ENCODE measurements at places on chromosomes 2 and 18.
A peak's percentile ranks its signal among the peaks of the same experiment; 100 is the strongest.

DNA sequence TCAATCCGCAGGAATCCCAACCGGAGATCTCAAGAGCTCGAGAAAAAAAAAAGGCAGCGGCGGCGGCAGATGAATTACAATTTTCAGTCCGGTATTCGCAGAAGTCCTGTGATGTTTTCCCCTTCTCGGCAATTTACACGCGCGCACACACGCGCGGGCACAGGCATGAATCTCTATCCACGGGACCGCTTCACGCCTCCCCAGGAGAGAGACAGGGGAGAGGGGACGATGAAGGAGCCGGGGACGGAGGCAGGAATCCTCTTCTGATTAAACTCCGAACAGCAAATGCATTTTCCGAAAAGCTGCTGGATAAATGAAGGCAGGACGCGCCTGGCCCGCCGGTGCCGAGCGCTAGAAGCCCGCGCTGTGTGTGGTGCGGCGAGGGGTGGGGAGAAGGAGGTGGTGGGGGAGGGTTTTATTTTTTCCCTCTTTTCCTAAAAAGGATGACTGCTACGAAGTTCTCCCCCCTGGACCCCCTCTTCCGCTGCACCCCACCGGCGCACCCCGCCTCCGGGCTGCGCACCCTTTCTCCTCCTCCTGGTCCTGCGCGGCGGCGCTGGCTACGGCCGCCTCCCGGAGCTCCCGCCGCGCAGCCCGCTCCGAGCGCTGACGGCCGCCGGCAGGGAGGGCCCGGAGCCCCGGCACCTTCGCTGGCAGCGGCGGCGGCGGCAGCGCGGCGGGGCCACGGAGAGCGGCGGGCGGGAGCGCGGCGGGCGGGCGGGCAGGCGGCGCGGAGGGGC is at the start of gene BCL2:
BCL2 (minus strand) TSS at position 387 of the 740 bp plus-strand sequence.
- no peak for DNase-seq

GRCh38 chr2:234691968-234692955 is 195.4 kb upstream of the ARL4C start:
- no peak for DNase-seq

GRCh38 chr2:29898999-29899398 is 22.4 kb downstream of the ALK start:
- DNase-seq: no peak

DNA sequence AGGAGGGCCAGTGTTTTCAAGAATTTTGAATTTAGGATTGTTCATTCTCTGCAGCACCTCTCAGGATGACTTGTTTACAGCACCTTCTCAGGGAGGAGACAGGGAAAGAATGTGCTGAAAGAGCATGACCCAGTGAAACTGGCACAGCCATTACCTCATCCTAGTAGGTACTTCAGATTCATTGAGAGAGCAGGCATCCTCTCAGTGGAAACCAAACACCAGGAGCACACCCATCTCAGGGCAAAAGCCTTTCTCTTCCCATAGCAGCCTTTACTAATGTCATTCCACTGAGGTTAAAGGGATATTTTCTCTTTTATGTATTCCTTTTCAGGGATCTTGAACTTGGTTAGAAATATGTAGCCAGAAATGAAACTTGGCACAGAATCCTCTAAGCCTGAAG is 2.6 kb downstream of the MAP2 start:
- no peak for DNase-seq

DNA sequence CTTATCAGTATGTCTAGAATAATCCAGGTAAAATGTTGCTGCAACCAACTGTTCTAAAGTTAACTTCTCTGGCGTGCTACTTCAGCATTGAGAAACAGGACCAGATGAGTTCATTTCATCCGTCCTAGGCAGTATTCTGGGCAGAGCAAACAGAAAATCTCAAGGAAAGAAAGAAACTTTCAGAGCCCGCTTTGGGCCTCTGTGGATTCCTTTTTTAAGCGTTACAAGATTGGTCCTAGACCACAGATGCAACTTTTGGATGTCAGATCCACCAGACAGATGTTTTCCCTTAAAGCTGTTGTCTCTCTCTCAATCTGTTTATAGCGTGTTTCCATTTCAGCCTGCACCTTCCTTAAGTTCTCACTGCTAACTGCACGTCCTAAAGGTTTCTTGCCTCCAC is 75.0 kb downstream of the BCL2 start:
- no peak for DNase-seq

DNA sequence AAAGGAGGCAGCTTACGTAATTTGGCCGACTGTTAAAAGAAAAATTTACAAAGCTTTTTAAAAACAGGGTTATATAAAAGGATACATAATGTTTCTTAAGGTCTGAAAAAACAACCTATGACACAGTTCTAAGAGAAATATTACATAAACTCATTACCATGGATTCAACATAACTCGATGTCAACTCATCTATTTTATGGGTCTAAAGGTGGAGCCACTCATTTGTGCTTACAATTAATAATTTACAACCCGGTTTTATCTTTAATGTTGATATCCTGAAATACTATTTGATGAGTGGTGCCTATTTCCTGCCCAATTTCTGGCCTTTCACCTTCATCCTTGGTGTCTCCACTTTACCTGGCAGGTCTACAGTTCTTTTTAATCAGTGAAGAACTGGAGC is 15.1 kb downstream of the USP40 start:
- DNase-seq: no peak

DNA sequence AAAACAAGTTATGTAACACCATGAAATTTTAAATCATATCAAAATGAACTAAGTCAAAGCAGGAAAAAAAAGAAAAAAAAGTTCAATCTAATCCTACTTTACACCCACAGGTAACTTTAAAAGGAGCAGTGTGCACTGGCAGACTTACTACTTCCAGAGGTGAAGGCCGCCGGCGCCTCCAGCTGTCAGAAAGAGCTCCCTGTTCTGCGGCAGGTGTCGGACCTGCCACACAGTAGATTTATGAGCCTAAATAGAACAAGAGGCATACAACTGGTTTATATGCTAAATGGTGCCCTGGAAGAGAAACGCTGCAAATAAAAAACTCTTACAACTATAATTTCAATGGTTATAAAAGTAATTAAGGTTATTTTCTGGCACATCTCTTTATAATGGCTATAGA is 23.1 kb upstream of the PNO1 start:
- no peak for DNase-seq

GRCh38 chr2:65071499-65072180 is 15.4 kb downstream of the CEP68 start:
- DNase-seq: no peak

GRCh38 chr2:160389875-160390274 is 103.7 kb downstream of the RBMS1 start:
- no peak for DNase-seq

- DNase-seq: no peak
These were observed 122.3 kb downstream of the HAUS1 start for GRCh38 chr18:46226461-46226860.

DNA sequence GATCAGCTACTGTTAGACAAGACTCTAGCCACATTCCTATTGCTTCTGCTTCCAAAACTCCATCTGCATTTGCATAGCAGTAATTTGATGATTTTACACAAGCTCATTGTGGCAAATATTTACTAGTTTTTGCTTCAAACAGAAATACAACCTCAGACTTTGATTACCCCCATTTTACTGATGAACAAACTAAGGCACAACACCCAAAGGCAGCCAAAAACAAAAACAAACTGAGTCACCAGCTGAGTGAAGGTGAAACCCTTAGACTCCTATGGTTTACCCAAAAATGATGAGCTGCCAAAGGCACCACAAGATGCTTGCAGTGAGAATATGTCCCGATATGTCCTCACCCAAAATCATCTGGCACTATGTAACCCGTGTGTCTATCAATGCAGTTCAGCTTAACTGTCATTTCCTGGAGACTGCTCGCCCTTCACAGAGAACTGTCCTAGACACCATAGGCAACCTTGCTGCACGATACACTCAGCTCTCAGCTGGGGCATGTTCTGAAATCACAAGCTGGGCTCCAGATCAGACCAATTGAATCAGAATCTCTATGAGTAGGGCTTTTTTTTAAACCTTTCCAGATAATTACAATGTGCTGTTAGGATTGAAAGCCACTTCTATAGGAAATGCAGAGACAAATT is 4.1 kb upstream of the EVA1A start:
- DNase-seq: no peak

DNA sequence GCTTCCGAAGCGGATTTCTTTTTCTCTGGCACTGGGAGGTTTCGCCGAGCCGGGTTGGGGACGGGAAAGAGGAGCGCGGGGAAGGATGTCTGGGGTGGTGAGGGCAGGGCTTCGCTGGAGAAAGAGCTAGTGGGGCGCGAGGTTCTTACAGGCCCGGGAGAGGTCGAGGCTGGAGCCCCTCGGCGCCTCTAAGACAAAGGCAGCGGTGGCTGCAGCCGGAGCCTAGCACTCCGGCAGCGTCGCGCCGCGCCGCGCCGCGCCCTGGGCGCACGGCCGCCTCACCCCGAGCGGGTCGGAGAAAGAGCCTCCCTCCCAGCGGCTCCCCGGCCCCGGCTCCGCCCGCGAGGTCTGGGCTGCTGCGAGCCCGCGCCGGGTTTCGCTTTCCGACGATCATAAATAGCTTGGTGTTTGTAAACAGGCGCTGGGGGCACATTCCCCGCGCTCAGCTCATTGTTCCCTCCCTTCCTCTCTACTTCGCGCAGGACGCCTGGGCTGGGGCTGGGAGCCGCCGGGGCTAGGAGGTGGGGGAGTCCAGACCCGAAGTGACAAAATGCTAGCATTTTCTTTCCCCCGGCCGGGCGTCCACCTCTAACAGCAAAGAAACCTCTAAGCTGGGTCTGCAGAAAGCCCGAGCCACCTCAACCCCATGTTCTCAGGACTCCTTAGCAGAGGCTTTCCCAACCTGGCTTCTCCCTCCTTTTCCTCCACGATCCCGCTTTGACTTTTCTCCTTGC is 813 bp upstream of the MEIS1 start:
- DNase-seq: no peak

GRCh38 chr18:57995331-57995730 is 48.7 kb upstream of the NEDD4L start:
- no peak for DNase-seq

GRCh38 chr2:231129216-231129615 is 4.4 kb upstream of the HTR2B start:
- DNase-seq: no peak

GRCh38 chr2:99079226-99079625 is 62.3 kb upstream of the C2orf15 start:
- no peak for DNase-seq

DNA sequence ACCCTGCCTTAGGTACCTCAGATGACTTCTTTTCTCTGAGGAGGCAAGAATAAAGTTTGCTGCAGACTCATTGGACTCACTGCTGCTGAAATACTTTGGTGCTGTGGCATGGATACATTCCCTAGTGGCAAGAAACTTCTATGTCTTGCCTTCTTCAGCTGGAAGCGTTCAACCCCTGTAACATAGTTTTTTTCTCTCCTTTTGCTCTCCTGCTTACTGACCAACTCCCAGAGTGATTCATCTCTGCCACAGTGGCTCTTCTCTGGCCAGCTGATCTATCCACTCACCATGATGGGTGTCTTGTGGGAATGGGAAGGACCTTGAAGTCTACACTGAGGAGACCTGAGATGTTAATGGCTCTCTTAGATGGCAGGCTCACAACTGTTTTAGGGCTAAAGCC is 309.3 kb upstream of the LRRTM4 start:
- DNase-seq: no peak

DNA sequence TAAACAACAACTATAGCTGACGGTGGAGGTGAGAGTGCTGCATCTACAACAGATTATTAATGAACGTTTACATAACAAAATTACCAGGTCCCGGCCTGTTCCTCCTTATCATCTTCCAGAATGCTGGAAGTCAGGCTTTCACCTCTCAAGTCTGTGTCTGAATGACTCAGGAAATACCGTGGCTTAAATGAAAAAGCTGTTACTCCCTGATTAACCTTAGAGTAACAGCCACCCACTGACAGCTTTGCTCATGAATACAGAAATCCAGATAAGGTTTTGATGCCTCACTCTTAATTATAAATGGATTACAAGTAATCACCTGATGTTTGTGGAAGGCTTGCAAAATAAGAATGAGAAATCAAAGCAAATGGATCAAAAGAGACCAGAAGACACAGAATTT is 885.3 kb upstream of the CELF4 start:
- no peak for DNase-seq

GRCh38 chr2:241797441-241798080 is 11.4 kb upstream of the NEU4 start:
- DNase-seq: no peak

GRCh38 chr2:60527762-60528161 is 25.7 kb downstream of the BCL11A start:
- no peak for DNase-seq

- no peak for DNase-seq
These were observed 367.8 kb upstream of the ID2 start for GRCh38 chr2:8314063-8314462.

DNA sequence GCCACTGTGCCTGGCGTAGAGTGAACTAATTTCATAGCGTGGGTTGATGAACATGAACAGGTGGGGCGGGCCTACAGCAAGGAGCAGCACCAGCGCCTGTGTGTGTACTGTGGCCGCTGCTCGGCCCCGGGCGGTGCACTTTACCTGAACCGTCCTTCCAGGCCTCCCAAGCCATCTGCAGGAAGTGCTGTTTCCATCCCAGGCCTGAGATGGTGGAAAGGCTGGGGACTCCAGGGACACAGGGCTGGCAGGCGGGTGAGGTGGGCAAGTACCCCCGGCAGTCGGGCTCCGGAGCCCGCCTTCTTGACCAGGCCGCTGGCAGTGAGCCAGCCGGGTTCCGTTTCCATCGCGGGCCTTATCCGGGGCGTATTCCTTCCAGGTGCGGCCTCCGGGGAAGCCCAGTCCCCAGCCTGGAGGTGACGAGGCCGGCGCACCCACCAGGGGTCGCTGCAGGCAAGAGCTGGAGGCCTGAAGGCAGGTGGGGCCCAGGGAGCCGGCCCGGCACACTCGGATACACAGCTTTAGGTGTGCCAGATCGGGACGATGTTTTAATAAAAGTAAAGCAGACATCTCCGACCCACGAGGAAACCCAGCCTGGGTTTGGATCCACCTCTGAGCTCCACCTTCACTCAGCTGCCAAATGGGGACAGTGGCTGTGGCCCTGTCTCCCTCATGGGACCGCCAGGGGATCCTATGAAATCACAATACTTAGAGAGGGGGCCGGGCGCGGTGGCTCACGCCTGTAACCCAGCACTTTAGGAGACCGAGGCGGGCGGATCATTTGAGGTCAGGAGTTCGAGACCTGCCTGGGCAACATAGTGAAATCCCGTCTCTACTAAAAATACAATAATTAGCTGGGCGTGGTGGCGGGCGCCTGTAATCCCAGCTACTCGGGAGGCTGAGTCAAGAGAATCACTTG is 22.7 kb upstream of the PDIA6 start:
- DNase-seq: peak; percentile 59

GRCh38 chr2:114034742-114035141 is 144.9 kb downstream of the ACTR3 start:
- no peak for DNase-seq

Data from activated T-helper 1 cell treated with anti-CD3 and anti-CD28 coated beads, Interleukin-2, amount 50 U/mL, for 16 hours (primary cell).